ENCODE measurements at places on chromosomes 1 and 21. TPM values are rescaled to one million over a fixed set of nuclear protein-coding genes. Genes with fewer than 3 reads are reported as not detected.

- DNase-seq = no peak
Measured at GRCh38 chr1:21126324-21126723, 50.4 kb downstream of the EIF4G3 start.

DIRAS3 gene
- total RNA-seq = 0.18 TPM

TDRD10 gene
- not detected for total RNA-seq

TNFRSF8 gene
- total RNA-seq = 1.5 TPM

- no peak for DNase-seq
Measured at GRCh38 chr1:114559356-114559755, 22.1 kb downstream of the BCAS2 start.

- no peak for DNase-seq
Measured at GRCh38 chr1:45470306-45470798, 20.6 kb downstream of the TESK2 start.

DNA sequence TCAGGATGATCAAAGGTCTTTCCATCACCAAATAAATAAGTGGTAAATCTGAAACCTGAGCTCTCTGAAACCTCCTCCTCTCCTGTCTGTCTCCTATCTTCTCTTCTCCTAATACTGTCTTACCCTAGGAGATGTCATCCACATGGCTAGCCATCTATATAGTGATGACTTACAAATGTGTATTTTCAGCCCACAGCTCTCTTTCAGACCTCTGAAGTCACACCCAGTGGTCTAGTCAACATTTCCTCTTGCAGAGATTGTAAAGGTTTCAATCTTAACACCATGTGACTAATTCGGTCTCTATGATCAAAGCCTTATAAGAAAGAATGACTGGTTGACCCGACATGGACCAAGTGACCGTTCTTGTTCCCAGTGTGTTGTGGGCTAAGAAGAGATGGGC lies 63.1 kb upstream of the DPT start:
- DNase-seq = no peak

DNA sequence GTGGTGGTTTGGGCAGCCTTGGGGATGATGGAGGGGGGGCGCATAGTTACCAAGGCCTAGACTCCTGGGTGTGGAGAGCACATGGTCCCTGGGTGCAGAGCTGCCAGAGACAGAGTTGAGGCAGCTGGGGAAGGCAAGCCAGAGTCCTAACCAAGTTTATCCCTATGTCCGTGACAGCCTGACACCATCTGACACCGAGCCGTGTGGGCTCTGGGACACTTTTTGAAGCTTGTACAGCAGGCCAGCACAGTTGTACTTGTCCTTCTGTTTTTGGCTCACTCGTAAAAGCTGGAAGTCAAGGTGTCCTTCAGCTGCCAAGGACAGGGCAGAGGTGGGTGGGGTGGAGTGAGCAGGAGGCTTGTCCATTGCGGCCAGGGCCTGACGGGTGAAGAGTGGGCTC lies 28.5 kb downstream of the SLC26A9 start:
- no peak for DNase-seq

GRCh38 chr1:43256675-43257570 lies 12.9 kb upstream of the TMEM125 start:
- DNase-seq = no peak

Measured in activated CD8-positive, alpha-beta T cell treated with anti-CD3 and anti-CD28 coated beads for 36 hours (primary cell).